ENCODE measurements at places on chromosomes 5 and 9. TPM values are rescaled to one million over a fixed set of nuclear protein-coding genes. Genes with fewer than 3 reads are reported as not detected.

CCDC192 gene
- not detected for total RNA-seq

ABO gene
- total RNA-seq: not detected

UBTD2 gene
- total RNA-seq: 24.0 TPM

PCDHA1 gene
- not detected for total RNA-seq

SLC1A1 gene
- total RNA-seq: 16.2 TPM

ADAMTS19 gene
- total RNA-seq: 0.15 TPM

All from cardiac ventricle fibroblast (primary cell).